8988T (cell line): ENCODE measurements at places on chromosomes 2 and 18.

- DNase-seq = no peak
Observed at GRCh38 chr2:72953976-72954375, 36.7 kb downstream of the EMX1 start.

DNA sequence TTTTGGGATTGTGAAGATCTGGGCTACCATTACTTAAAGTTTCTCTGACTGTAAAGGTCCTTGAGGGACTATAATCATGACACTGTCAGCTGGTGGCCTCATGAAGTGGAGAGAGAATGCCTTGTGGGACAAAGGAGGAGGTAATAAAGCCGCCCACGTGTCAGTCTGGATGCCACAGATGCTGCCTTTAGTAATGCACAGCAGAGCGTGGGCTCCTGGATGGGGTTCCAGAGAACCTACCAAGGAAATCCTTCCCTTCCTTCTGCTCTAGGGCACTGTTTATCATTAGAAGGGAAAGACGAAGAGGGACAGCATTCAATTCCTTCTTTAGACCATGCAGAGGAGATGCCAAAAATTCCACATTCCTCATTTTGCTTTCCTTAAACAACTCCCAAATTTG, 63.5 kb downstream of the COL5A2 start:
- DNase-seq = no peak

GRCh38 chr18:12442946-12443345, 35.2 kb downstream of the PRELID3A start:
- DNase-seq = no peak

DNA sequence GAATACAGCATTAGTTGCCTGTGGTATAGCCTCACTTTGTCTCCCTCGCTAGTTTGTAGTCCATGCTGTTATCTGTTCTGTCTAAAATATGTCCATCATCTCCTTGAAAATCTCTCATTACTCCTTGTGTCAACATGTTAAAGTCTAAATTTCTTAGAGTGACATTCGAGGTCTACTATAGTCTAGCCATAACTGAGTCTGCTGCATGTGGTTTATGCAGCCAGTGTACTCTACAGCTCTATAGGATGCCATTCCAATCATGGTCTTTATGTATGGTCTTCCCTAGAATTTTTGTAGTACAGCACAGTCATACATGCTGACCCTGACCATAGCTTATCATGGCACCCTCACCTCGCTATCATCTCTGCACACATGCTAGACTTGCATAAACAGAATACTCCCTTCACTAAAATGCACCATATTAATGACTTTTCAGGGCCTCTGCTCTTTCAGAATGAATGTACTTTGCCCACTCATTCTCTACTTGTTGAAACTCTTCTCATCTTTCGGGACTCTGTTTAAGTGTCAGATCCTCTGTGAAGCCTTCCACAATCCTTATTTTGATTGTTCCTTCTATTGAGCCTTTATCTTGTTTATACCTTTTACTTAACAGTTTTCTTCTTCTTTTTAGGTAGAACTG, 12.8 kb downstream of the TANK start:
- DNase-seq = no peak

- no peak for DNase-seq
Observed at GRCh38 chr2:136215908-136216472, 98.0 kb upstream of the CXCR4 start.

GRCh38 chr2:9552219-9553178, 3.1 kb downstream of the ADAM17 start:
- DNase-seq = no peak

GRCh38 chr2:23418461-23418911, 33.5 kb downstream of the KLHL29 start:
- DNase-seq = no peak

DNA sequence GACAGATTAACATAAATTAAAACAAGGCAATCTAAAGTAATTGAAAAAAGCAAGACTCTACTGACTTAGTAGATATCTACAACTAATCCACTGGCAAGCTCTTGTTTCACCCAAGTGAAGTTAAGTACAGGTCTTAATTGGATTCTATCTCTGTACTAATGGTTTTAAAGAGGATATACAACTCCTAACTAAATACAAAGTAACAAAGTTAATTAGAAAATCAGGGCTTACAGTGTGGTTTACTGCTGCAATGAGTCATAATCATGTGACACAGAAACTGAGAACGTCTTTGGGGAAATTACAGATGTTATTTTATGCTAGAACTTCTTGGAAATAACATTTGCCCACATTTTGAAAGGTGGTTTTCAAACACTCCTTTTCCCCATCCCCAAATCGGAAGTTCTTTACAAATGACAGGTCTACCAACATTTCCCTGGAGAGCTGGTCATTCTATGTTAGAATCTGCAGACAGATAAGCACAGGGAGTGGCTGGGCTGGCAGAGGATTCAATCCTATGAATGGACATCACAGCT, 245.3 kb downstream of the STK39 start:
- DNase-seq = no peak

- no peak for DNase-seq
Observed at GRCh38 chr2:190477661-190478454, 56.7 kb downstream of the NEMP2 start.

DNA sequence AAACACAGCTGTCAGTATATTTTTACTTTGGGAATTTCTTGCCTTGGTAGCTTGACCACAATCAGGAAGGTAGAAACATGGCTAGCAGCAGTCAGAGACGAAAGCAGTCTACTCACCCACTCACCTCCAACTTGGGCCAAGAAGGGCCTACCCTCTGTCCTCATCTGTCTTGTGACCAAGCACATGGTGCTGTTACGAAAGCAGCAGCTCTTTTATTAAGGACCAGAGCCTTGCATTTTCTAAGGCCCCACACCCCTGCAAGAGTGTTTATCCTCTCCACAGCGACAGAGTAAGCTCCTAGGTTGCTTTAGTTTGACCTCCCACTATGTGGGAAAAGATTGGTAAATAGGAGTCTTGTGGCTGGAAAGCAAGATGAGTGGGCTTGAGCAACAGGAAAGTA, 31.3 kb upstream of the MSTN start:
- DNase-seq = no peak

DNA sequence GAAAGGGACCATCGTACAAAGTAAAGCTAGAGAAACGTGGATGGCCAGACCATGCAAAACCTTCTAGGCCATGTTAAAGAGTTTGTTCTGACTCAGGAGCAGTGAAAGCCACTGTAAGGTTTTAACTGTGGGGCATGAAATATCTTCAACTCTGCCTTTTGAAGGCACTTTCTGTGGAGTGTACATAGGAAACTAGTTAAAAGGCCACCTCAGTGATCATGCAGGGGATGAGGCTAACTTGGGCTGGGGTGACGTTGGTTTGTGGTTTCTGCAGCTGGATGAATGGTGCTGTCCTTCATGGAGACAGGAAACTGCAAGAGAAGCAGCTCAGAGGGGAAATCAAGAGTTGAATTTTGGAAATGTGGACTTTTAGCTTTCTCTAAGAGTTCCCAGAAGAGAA, 190.7 kb downstream of the CDCA7 start:
- no peak for DNase-seq

DNA sequence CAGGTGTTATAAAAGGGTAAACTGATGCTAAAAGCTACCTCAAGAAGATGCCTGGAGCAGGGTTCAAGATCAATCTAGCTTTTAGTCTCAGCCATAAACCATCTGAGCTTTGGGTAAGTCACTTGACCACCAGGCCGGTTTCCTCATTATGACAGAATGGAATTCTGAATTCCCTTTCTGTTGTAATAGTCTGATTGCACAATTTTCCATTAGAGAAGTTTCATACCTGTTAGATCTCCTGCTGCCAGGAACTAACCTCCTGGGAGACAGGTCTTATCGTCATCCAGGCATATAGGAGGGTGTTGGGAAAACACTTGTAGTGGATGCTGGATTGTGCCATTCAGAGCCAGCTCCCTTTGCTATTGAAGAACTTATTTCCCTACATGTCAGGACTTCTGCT, 272.5 kb downstream of the TDRD15 start:
- DNase-seq = no peak

DNA sequence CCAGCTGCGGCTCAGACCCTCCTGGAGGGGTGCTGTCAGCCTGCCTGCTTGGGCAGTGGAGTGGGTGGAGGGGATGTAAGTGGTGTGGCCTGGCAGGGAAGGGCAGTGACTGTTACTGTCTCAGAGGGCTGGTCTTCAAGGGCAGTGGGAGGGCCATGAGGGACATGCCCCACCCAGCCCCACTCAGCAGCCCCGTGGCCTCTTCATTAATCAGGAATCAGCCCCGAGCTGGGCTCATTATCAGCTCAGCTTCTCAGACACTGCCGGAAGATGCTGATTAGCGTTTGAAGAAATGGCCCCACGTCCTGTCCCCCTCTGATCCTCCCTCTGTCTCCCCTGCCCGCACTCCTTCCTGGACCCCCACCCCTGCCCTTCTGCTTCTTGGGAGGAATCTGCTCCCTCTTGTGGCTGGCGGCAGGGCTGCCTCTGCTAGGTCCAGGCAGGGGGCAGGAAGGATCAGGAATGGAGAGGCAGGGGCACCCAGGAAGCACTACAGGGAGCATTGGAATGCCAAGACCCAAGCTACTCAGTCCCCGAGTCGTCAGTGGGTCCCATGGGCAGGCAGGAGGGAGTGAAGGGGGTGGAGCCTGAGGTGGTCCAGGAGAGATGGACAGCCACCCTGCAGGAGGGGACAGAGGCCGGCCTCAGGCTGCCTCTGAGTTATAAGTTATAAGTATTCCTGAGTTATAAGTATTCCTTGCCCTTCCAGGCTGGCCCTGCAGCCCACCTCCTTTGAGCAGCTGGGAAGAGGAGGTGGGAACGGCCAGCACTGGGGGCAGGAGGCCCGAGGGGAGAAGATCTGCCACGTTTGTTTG, 7.0 kb downstream of the ASIC4 start:
- DNase-seq = peak; percentile 99

DNA sequence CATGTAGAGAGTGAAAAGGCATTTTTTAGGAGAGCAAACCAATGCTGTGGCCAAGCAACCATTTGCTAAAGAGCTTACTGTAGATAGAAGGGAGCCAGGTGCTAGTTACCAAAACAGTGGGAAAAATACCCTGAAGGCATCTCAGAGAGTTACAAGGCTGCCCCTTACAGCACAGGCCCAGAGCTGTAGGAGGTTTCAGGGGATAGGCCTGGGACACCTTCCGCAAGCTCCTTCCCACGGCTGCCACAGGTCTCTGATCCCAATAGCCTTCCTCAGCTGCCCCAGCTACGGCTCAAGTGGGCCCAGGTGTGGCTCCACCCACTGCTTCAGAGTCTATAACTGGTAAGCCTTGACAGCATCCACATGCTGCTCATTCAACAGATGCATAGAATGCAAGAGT, 18.2 kb upstream of the PPM1B start:
- DNase-seq = no peak

GRCh38 chr2:57460396-57461276, 586.0 kb upstream of the VRK2 start:
- DNase-seq = no peak

- no peak for DNase-seq
Observed at GRCh38 chr18:79252904-79253633, 142.7 kb upstream of the NFATC1 start.

DNA sequence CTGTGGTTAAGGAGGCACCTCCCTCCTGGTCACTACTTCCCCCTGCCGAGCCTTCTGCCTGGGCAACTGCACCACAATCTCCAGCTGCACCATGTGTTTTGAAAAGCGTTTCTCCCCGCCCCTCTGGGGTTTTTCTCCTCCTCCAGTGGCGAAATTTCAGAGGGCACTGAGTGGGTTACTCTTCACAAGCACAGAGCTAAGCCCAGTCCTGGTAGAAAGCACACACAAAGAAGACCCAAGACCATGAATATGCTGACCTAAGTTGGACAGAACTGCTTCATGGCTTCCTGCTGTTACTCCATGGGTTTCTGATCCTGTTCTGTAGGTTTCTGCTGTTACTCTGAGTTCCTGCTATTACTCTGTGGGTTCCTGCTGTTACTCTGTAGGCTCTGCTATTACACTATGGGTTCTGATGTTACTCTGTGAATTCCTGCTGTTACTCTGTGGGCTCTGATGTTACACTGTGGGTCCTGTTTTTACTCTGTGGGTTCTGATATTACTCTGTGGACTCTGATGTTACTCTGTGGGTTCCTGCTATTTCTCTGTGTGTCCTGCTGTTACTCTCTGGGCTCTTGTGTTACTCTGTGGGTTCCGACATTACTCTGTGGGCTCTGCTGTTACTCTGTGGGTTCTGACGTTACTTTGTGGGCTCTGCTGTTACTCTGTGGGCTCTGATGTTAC, 216.6 kb downstream of the RTP5 start:
- no peak for DNase-seq

DNA sequence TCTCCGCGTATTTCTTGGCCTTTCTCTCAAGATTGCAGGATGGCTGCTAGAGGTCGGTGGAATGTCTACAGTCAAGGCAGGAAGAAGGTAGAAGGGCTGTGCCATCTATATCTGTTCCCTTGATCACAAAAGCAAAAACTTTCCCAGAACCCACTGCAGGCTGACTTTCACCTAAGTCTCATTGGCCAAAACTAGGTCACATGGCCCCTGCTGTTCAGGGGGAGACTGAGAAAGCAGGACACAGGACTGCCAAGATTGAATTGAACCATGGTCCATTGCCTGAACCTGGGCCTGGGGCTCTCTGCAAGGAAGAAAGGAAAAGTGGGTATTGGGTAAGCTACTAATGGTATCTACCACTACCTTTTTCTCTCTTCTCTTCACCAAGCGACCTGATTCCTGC, 9.7 kb upstream of the GRP start:
- DNase-seq = no peak

GRCh38 chr18:4251873-4252272, 203.2 kb downstream of the DLGAP1 start:
- no peak for DNase-seq

- DNase-seq = no peak
Observed at GRCh38 chr18:62033207-62033606, 140.4 kb upstream of the RNF152 start.

- no peak for DNase-seq
Observed at GRCh38 chr2:198657512-198658121, 800.1 kb downstream of the SATB2 start.

DNA sequence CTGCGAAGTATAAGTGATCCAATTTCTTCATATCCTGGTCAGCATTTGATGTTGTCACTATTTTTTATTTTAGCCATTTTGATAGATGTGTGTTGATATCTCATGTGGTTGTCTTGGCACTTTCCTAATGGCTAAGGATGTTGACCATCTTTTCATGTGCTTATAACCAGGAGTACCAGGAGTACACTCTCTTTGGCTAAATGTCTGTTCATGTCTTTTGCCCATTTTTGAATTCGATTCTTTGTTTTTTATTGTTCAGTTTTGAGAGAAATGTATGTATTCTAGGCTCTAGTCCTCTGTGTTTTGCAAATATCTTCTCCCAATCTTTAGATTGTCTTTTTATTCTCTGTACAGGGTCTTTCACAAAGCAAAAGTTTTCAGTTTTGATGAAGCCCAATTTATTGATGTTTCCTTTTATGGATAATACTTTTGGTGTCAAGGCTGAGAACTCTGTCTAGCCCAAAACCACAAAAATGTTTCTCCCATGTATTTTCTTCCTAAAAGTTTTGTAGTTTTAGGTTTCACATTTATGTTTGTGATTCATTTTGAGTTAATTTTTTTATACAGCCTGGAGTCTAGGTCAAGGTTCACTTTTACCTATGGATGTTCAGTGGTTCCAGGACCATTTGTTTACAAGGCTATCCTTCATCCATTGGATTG, 65.4 kb downstream of the SDC1 start:
- DNase-seq = no peak

- DNase-seq = no peak
Observed at GRCh38 chr2:109200616-109201464, 71.8 kb downstream of the SH3RF3 start.
